NCI-H1092 treated with DMSO at 0.1 percent for 48 hours (cell line): ENCODE measurements at places on chromosomes 7 and 10.
A peak's percentile ranks its signal among the peaks of the same experiment; 100 is the strongest.

GRCh38 chr7:149330914-149331567, 69.0 kb downstream of the ZNF783 start:
- no peak for DNase-seq

DNA sequence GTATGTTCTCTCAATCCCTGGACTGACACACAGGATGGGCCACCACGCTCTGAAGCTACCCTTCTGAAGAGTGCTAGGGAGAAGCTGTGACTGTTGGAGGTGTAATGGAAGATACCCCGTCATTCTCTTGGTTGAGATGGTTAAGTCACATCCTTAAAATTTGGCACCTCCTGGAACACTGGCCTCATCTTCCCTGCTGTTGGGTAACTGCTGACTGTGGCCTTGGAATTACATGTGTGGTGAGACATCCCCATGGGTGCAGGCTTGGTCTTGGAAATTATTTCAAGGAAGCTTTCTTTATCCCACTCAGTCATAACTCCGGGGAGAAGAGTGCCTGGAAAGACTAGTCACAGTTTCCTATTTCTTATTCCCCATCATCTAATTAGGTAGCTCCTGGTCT, 62.0 kb downstream of the LRMDA start:
- no peak for DNase-seq

- no peak for DNase-seq
Observed at GRCh38 chr10:130935897-130936550, 375.5 kb downstream of the TCERG1L start.

DNA sequence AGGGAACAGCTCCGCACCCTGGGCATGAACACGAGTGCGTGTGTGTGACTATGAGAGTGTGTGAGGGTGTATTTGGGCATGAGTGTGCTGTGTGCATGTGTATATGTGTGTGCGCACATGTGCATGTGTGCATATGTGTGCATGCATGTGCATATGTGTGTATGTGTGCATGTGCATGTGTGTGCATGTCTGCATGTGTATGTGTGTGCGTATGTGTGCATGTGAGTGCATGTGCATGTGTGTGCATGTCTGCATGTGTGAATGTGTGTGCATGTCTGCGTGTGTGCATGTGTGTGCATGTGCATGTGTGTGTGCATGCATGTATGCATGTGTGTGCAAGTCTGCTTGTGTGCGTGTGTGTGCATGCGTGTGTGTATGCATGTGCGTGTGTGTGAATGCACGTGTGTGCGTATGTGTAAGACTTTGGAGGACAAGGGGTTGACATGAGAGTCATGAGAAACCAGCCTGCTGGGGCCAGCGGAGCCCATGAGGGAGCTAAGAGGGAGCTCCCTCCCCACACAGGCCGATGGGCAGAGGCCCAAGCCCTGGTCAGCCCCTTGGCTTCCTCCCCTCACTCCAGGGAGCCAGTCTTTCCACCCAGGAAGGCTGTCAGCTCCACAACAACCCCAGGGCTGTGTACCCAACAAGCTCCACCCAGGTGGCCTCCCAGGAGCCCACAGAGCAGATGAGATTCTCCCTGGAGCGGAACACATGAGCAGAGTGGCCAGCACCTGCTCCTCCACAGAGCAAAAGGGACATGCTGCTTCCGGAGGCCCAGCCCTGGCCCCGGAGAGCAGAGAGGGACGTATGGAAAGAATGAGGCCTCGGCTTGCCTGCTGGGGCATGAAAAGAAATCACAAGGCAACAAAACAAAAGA, 142.5 kb upstream of the PPP2R2D start:
- peak; percentile 11 for DNase-seq

DNA sequence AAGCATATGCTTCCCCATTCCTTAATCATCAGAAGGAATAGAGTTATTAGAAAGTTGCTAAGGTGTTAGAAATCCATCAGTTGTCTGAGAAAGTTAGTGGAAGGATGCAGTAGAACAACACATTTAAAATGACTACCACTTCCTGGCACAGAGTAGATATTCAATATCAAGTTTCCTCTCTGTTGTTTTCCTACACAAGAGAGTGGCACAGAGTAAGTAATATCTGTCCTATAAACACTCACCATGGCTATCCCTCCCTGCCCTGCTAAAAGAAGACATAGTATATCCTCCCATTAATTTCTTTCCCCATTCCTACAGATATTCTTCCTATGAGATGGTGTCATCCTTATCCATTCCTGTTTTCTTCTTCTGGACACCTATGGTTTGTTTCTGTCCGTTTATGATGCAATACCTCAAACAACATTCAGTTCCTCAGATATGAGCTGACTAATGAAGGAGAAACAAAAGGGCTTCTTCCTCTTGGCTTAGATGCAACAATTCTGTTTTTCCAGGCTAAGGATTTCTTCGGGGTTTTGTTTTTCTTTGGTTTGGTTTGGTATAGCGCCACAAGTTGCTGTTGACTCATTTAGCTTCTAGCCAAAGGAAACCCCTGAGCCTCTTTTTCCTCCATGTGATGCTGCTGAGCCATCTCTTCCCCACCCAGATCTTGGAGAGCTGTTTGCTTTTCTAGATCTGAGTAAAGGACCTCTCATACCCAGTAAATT, 32.9 kb upstream of the BPGM start:
- no peak for DNase-seq

- peak; percentile 76 for DNase-seq
Observed at GRCh38 chr7:20329389-20330238, 1.1 kb upstream of the ITGB8 start.

- DNase-seq = no peak
Observed at GRCh38 chr10:97667463-97667862, 19.6 kb downstream of the AVPI1 start.

GRCh38 chr7:103343332-103343731, 1.2 kb downstream of the DNAJC2 start:
- DNase-seq = no peak
